DMS79 treated with DMSO at 0.1 percent for 48 hours (cell line): ENCODE measurements at places on chromosomes 4 and X.
A peak's percentile ranks its signal among the peaks of the same experiment; 100 is the strongest.

DNA sequence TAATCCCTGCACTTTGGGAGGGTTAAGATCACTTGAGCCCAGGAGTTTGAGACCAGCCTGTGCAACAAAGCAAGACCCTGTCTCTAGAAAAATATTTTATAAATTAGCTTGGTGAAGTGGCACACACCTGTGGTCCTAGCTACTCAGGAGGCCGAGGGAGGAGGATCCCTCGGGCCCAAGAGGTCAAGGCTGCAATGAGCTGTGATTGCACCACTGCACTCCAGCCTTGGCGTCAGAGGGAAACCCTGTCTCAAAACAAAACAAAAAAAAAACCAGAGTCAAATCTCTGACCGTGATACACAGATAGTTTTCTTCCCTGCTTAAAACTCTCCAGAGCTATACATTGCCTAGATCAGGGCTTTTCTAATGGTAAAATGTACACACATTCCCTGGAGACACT, 53.5 kb downstream of the CHST7 start:
- no peak for DNase-seq

- no peak for DNase-seq
Measured at GRCh38 chr4:138696058-138696457, 319.5 kb upstream of the NOCT start.

DNA sequence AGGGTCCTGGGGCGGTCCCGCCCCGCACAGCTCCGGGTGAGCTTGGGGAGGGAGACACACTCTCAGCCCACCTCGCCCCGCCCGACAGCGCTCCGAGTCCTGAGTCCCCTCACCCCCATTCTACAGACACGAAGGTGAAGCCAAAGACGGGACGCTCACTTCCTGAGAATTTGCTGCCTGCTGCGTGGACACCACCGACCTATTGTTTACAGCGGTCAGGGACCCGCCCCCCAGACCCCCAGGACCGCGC, 796 bp upstream of the ZNF141 start:
- peak; percentile 5 for DNase-seq

- no peak for DNase-seq
Measured at GRCh38 chr4:73606465-73606974, 13.7 kb downstream of the RASSF6 start.

- no peak for DNase-seq
Measured at GRCh38 chr4:6914448-6914847, 4.8 kb downstream of the TBC1D14 start.

DNA sequence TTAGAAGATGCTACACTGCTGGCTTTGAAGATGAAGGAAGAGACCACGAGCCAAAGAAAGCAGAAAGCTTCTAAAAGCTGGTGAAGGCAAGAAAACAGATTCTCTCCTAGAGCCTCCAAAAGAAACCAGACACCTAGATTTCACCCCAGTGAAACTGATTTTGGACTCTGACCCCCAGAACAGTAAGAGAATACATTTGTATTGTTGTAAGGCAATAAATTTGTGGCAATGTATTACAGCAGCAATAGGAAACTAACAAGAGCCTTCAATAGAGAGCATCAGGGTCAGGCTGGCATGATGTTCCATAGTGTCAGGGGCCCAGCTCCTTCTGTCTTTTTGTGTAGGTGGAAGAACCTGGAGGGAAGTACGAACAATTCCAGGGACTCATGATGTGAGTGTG, 6.0 kb upstream of the TEC start:
- DNase-seq = no peak

DNA sequence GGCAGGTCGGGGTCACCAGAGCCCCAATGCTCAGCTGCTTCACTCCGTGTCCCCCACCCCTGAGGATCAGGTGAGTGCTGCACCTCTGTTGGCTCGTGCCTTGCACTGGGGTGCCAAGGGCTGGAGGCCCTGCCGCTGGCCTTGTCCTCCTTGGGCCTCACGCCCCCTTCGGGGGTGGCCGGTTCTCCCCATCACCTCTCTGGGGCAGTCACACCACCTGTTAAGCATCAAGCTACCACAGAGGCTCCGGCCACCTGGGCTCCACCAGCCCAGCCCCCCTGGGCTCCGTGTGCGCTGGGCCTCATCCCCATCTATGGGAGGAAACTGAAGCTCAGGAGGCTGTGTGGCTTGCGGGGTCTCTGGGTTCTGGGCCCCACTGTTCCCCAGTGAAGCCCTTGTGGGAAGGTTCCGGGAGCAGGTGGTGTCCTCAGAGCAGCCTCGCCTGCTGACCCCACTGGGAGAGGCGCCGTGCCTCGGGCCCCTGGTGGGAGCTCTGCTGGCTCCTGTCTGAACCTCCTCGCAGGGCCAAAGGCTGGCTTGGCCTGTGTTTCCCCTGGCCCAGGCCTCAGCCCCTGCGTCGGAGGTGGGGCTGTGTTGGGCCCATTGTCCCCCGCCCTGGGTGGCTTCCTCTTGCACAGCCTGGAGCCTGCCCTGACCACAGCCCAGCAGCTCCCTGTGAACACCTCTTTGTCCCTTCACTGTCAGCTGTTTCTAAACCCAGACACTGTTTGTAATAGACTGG, 30.8 kb downstream of the DOK7 start:
- no peak for DNase-seq

- DNase-seq = no peak
Measured at GRCh38 chr4:173478201-173478912, 51.7 kb downstream of the HAND2 start.

DNA sequence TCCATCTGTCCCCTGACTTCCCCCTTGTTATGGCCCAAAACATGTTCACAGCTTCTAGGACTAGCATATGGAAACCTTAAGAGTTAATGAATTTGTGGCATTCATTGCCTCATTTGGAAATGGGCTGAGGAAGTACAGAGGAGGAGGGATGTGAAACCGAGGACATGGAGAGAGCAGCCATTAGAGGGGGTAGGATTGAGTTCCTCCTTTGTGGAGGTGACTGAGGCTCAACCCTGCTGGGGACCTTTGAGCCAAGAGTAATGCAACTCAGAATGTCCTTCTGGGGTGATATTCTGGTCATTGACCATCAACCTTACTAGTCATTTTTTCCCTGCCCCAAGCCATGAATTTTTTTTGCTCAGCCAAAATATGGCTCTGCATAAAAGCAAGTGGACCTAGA, 109.4 kb downstream of the ZNF518B start:
- no peak for DNase-seq

GRCh38 chr4:87717276-87718031, 67.4 kb downstream of the DMP1 start:
- DNase-seq = no peak

DNA sequence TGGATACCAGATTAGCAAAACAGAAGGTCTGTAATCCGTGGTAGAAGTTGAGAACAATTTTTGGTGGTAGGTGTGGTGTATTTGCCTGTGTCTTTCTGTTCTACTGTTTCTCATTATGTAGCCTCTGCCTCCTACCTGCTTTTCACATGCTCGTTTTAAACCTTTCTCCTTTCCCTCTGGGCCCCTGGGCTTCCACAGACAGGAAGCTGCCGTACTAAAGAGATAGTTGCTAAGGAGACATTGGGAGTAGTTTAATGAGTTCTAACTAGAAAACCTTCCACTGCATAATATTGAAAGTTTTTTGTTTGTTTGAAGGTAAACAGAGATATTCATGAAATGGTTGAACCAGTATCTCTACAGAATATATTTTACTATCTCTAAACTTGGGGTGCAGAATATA, 107.8 kb downstream of the STOX2 start:
- DNase-seq = no peak

DNA sequence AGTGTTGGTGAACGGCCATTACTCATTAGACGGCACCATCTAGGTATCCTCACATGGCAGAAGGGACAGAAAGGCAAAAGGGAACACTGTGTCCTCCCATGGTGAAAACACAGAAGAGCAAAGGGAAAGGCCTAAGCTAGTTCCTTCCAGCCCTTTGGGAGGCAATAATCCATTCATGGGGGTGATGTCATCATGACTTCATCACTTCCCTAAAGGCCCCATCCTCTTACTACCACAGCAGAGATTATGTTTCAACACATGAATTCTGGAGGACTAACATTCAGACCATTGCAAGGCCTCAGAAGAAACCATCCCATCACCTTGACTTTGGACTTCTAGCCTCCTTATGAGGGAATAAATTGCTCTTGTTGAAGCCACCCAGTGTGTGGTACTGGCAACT, 238.2 kb downstream of the MGST2 start:
- DNase-seq = no peak

- DNase-seq = no peak
Measured at GRCh38 chr4:150708004-150708403, 126.1 kb downstream of the MAB21L2 start.

DNA sequence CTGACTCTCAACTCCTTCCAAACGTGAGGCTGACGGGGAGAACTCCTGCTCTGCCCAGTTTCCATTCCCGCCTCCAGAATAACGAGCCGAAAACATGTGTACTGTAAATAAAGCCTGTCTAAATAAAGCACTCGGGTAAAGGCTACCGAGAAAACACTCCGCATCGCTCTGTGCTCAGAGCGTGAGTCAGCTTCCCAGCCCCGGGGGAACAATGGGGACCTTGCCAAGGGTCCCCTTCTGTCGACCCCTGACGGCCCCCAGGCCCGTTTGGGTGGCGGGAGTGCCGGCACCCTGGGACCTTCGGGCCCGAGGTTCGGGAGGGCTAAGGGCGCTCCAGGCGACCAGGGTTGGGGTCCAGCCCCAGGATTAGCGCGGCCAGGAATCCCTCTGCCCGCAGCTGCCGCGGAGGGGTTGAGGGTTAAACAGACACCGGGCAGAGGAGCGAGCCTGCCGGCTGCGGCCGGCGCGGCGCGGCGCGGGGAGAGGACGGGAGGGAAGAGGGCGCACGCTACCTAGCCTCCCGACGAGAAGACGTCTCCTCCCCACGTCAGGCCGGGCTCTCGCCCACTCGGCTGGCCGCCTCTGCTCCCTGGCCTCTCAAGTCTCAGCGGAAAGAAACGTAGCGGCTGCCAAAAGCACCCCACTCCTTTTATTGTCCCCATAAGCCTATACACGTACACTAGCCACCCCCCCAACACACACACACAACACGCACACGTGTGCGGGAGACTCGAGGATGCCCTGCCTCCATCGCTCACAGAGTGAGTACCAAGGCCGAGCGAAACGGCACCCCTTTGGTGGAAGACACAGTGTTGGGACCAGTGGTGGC, 85.5 kb downstream of the BCOR start:
- DNase-seq = no peak

GRCh38 chrX:2670978-2671377, 20.1 kb upstream of the CD99 start:
- DNase-seq = no peak

DNA sequence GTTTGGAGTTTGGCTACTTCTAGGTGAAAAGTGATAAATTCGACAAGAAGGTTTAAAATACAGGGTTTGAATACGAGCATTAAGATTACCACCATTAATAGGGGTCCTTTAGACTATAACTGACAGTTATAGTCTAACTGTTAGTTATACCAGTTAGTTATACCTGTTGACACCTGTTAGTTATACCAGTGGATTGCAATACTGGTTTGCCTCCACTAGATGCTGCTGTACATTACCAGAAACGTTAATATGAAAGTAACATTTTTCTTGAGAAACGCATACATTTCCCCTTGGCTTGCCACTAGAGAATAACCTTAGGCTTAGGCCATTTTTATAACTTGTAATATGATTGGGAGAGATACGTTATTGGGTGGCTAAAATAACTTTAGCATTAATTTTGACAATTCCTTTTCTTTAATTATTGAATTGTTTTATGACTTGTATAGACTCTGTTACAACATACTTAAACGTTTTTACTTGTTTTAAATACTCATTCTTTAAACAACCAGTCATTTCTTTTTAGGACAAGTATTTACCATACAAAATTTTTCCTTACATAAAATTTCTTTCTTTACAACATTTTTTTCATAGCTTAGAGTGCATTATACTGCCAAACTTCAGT, 911.2 kb downstream of the FSTL5 start:
- DNase-seq = no peak

DNA sequence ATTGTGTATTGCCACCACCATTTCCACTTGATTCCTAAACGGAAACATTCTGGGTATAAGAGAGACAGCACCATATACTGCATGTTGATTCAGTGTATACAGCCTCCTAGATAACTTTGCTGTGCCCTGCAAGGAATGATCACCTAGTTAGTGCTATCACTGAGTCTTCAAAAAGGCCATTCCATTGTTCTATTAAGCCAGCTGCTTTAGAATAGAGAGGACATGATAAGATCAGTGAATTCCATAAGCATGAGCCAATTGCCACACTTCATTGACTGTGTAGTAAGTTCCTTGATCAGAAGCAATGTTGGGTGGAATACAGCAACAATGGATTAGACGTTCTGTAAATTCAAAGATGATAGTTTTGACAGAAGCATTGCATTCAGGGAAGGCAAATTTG, 1047.3 kb downstream of the PCDH18 start:
- no peak for DNase-seq

DNA sequence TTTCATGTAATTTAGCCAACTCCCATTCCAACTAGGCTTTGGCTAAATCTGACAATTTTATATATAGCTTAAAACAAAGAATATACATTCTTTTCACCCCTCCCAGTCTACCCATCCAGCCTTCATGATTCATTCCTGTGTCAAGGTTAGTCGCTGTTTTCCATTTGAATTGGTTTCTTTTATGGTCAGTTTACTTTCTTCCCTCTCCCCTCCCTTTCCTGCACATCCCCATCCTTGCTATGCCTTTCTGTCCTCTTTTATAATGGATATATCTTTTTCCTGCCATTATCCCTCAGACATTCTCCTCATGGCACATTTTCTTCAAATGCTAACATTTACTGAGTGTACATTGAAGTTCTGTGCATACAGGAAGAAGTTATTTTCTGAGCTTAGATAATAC, 4.7 kb downstream of the ZXDB start:
- no peak for DNase-seq

DNA sequence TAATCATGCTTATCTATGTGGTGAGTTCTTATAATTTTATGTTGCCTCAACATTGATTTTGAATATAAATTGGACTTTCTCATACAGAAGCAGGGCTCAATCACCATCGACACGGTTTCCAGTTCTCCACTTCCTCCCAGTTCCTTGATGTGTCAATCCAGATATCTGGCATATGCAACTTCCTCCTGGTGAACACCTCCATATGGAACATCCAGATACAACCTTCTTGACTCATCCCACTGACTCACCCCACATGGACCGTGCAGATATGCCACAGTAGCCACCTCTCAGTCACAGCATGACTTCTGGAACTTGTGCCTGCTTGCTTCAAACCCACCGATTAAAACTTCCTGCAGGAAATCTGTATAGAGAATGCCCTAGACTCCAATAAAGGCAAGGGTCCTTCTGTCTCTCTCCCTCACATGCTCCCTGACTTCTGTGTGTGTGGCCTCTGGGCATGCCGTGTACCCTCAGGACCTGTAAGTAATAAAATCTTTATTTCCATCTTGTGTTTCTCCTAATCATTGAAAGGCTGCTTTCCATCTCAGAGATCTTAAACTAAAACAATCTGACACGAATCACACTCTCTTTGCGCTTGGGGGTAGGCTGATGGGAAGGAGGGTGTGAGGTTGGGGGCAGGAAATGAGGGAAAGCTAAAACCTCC, 67.0 kb downstream of the HTRA3 start:
- DNase-seq = no peak

- DNase-seq = no peak
Measured at GRCh38 chr4:125016892-125017299, 297.9 kb upstream of the FAT4 start.

DNA sequence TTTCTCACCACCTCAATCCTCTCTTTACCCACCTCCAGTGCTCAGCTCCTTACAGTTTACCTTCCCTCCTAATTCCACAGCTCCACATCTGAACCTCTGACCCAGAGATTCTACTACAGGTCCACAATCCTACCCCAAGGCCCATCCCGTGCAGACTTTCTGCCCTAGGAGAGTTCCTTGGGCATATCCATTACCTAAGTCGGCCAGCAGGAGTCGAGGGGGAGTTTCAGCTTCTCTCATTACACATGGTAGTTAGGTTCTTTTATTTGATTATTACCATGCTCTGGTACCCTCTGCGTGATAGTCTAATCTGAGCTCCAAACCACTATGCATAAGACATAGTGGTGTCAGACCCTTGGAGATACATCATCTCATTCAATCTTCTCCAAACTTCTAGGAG, 117.9 kb downstream of the SH3RF1 start:
- no peak for DNase-seq
